ENCODE measurements at places on chromosomes 12 and 14.

DNA sequence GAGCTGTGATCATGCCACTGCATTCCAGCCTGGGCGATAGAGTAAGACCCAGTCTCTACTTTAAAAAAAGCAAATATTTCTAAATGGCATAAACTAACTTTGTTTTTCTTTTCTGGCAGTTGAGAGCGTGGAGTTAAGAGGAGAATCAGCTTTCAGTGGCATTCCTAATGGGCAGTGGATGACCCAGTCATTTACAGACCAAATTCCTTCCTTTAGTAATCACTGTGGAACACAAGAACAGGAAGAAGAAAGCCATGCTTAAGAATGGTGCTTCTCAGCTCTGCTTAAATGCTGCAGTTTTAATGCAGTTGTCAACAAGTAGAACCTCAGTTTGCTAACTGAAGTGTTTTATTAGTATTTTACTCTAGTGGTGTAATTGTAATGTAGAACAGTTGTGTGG lies 21.2 kb downstream of the TDG start:
- no peak for DNase-seq

GRCh38 chr14:24211311-24211710 lies 2.0 kb downstream of the CHMP4A start:
- no peak for DNase-seq

GRCh38 chr14:77421201-77421600 lies 2.1 kb downstream of the NOXRED1 start:
- no peak for DNase-seq

DNA sequence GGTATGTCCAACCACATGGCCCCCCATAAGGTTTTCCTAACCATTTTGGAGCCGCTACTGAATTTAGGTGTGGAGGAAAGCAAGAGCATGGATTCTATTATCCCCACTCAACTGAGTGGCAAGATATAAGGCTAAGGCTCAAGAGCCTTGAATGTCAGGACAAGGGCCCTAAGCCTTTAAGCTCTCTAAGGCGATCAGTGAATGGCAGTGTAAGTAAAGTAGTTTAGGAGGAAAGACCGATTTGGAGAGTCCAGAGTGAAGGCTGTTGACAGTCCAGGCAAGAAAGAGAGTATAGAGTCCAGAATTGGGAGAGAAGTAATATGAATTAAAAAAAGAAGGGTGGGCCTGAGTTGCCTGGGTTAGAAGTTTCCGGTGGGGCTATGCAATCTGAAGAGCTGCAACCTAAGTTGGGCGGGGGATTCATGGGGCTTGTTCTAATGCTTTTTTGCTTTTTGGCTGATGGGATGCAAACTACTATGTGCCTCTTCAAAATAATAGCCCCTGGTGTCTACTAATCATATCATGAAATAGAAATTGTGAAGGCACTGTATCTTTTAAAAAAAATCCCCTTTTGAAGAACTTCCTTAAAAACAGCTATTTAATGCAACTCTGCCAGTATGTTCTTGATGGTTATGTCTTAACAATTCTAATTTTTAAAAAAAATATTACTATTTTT lies at the start of gene SPIC:
TSS of gene SPIC (plus strand) at position 626 of the 676 bp plus-strand sequence. CDS start 1,569 bp downstream, outside the sequence.
- DNase-seq, result no peak

- no peak for DNase-seq
Measured at GRCh38 chr12:7750350-7750749, 3.2 kb upstream of the CLEC4C start.

DNA sequence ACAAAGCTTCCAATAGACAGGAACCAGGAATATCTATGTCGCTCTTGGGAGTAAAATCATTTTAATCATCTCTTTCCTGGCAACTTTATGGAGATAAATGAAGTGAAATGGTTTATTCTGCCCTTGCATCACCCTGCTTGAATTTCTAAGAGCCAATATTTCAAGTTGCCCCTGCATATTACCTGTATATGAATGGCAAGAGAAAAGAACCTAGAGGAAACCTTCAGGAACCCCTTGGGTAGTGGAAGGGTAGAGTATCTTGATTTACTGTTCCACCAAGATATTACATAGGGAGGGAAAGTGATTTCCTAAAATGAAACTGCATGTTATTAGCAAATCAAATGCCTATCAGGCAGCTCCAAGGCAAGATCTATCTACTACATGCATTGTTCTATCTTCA lies 308.4 kb upstream of the NAV3 start:
- DNase-seq, result no peak

- no peak for DNase-seq
Measured at GRCh38 chr12:57456145-57456700, 1.1 kb downstream of the INHBE start.

- no peak for DNase-seq
Measured at GRCh38 chr14:101030586-101030985, 127.1 kb upstream of the RTL1 start.

All from stimulated activated CD4-positive, alpha-beta T cell treated with anti-CD3 and anti-CD28 coated beads, Interleukin-12 subunit alpha, Interleukin-12 subunit beta, amount 100 ng/mL, for 24 hours (primary cell).